Daoy (cell line): ENCODE measurements at places on chromosomes 5 and 9. TPM values are rescaled to one million over a fixed set of nuclear protein-coding genes. Genes with fewer than 3 reads are reported as not detected.

IFNA1 gene
- total RNA-seq, result not detected in 2 replicates

IER5L gene
- not detected in 2 replicates for total RNA-seq

WDR38 gene
- 0.12 TPM in 1 of 2 replicates, not detected in the other for total RNA-seq

ZNF354C gene
- 2.7 and 3.7 TPM in 2 replicates for total RNA-seq

DNA sequence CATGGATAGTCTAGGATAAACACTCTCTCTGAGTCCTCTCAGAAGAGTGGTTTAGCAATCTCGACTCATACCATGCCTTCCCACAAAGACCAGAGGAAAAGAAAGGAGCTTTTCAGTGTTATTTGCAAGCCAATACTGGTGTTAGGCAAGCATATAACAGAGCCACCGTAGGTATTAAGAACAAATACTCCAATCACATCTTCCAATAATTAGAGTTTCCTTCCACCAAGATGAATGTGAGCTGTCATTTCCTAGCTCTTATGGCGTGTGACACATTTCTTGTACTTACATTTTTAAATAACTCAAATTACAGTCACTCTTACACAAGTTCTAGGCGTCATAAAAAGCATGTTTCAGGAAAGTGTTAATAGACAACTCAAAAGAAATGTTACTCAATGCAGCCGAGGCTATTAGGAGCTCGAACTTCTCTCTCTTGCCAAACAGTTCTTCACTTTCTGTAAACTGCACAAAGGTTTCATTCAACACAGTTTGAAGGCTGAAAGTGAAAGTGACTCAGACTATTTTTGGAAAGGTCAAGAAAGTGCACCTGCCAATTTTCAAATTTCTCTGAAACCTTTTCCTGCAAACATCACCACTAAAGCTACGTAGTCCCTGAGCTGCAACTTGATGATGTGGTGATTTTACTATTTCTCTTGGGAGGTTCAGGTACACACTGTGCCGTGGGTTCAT lies 153.8 kb downstream of the AUH start:
- no peak for DNase-seq

- no peak for DNase-seq
Measured at GRCh38 chr5:1349246-1349645, 4.3 kb upstream of the CLPTM1L start.

- DNase-seq, result no peak
Measured at GRCh38 chr9:132381966-132382541, 24.6 kb downstream of the TTF1 start.

DNA sequence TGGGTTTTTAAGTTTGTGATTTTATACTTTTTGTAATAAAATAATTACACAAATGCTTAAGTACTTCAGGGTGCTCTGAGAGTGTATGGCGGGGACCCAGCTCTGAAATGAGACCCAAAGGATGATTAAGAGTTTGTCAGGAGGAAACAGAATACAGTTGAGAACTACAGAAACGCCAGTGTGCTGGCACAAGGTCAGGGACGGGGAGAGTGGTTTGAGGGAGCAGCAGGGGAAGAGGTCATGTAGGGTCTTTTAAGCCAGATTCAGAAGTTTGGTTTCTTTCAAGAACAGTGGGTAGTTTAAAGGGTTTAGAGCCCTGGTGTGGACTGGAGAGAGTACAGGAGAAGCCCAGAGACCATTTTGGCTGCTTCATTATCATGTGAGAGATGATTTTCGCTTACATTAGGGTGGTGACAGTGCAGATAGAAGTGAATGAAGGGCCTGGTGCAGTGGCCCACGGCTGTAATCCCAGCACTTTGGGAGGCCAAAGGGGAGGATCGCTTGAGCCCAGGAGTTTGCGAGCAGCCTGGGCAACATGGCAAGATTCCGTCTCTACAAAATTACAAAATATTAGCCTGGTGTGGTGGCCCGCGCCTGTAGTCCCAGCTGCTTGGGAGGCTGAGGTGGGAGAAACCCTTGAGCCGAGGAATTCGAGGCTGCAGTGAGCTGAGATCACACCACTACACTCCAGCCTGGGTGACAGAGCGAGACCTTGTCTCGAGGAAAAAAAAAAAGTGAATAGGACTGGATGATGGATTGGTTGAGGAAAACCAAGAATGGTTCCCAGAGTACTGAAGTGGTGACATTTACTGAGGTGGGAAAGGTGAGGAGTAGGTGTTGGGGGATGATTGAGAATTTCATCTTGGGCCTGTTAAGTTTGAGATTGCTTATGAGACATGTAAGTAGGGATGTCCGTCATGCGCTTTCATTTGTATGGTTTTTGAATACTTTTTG lies 1.4 kb upstream of the ETF1 start:
- peak; percentile 45 for DNase-seq

DNA sequence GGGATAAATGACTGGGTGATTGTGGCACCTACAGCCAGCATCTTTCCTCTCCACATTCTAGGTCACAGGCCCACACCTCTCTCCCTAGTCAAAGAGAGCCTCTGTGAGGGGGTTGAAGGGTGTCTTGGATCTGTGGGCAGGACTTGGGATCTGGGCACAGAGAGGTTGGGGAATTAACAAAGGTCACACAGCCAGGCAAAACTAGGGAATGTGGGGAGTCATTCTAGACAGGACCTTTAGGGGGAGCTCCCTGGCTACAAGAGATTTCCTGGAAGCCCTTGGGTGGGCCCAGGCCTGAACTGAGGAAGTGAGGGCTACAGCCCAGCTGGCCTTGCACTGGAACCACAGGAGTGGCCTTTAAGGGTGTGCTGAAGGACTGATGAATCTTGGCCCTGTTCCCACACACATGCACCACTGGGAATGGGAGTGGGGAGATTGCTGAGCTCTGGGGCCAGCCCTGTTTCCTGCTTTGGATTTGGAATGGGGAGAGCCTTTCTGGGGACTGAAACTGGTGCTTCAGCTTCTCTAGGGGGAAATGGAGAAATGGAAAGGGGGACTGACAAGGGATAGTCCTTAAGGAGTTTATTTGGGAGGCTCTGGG lies 12.4 kb upstream of the CXXC5 start:
- peak; percentile 96 for DNase-seq

- no peak for DNase-seq
Measured at GRCh38 chr9:5579881-5580280, 49.0 kb upstream of the RIC1 start.

GRCh38 chr5:142783601-142784341 lies 13.6 kb downstream of the ARHGAP26 start:
- DNase-seq, result peak; percentile 41

- DNase-seq, result peak; percentile 66
Measured at GRCh38 chr5:88707216-88707965, 175.6 kb downstream of the MEF2C start.

DNA sequence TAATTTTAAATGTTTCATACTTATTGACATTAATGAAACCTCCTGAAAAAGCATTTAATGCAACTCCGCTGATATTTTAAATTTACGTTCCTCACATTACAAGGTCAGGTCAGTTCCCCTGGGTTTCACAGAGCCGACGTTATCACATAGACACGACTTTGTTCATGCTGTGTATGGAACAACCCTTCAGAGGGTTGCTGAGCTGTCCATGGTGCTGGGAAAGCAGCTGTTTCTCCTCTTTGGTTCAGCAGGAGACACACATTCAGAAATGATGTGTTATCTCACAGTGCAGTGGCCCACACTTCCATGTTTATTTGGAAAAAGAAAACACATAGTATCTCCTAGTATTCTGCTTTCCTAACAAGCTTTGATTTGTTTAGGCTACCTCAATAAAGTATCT lies 53.5 kb downstream of the PPP2R2B start:
- peak; percentile 48 for DNase-seq

DNA sequence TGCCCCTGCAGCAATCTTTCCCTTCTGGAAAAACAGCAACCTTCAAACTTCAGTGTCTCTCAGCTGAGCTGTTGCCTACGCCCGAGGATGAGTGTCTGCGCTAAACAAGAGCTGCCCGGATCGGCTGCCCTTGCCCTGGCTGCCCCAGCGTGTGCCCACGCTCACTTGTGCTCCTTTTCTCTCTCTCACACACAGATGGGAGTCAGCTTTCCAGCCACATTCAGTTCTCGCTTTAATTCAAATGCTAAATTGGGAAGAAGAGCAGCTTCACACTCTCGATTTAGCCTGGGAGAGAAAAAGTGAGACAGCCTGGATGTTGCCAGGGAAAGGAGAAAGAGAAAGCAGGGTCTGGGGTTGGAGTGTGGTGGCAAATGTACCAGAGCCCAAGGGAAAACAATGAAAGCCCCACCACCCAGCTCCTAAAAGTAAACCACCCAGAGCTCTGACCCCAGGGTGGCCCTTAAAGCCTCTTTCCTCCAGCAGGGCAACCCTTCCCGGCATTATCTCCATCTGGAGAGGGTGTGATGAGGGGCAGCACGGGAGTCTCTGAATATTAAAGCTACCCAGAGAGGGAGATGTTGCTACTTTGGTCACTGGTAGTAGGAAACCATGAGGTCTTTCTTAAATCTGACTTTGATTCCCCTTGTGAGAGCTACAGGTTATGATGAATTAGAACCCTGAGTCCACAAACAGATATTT lies 9.9 kb upstream of the EGR1 start:
- DNase-seq, result no peak

DNA sequence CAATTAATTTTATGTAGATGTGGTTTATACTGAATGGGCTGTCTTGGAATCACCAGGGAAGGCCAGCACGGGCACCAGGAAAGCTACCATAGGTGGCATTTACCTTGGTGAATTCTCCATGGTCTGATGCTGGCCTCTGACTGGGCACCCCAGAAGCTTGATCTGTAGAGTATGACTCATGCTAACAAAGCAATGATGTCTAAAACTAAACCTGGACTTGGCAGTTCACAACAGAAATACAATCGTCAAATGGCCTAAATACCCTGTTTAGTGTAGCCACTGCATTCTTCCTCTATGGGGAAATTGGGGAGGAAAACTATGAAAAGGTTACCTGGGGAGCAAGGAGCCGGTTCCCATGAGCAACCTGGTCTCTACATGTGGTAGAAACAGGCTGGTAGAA lies 98.0 kb downstream of the ATPSCKMT start:
- no peak for DNase-seq

DNA sequence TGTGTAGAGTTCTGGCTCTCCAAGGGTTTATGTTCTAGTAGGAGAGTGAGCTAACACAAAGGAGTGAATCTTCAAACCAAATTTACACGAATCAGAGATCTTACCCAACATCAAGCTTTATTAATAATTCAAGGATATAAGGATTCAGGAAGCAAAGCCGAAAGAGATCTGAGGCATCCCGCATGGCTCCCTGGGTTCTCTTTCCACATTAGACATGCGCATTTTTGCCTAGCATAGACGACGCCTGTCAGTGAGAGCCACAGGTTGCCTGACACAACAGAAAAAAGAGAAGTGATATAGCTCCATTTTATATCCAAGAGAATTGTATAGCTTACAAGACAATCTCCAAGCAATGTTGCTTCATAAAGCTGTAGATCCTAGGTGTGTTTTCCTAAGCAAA lies 52.6 kb downstream of the ESM1 start:
- no peak for DNase-seq

GRCh38 chr9:13534006-13534405 lies 254.5 kb upstream of the MPDZ start:
- no peak for DNase-seq

DNA sequence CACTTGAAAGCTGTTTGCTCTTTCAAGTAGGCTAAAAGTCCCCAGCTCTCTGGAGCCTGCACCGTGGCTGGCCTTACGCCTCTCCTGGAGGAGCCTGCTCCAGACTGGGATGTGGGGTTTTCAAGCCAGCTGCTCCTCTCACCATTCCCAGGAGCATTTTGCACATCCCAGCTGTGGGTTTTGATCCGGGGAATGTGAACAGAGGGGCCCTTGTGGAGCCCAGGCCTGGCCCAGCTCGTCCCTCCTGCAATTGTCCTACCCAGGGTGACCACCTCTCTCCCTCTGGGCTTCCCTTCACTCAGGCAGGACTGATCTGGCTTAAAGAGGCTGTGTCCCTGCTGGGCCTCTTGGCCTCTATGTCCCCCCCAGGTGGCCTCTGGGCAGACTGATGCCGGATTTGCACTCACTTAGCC lies 32.5 kb upstream of the TIFAB start:
- no peak for DNase-seq

GRCh38 chr5:160158087-160158486 lies 38.8 kb upstream of the PWWP2A start:
- DNase-seq, result no peak
